Activated CD8-positive, alpha-beta memory T cell treated with anti-CD3 and anti-CD28 coated beads, Interleukin-2, amount 50 U/mL, for 4 hours (primary cell): ENCODE measurements at places on chromosomes 6 and 20.

DNA sequence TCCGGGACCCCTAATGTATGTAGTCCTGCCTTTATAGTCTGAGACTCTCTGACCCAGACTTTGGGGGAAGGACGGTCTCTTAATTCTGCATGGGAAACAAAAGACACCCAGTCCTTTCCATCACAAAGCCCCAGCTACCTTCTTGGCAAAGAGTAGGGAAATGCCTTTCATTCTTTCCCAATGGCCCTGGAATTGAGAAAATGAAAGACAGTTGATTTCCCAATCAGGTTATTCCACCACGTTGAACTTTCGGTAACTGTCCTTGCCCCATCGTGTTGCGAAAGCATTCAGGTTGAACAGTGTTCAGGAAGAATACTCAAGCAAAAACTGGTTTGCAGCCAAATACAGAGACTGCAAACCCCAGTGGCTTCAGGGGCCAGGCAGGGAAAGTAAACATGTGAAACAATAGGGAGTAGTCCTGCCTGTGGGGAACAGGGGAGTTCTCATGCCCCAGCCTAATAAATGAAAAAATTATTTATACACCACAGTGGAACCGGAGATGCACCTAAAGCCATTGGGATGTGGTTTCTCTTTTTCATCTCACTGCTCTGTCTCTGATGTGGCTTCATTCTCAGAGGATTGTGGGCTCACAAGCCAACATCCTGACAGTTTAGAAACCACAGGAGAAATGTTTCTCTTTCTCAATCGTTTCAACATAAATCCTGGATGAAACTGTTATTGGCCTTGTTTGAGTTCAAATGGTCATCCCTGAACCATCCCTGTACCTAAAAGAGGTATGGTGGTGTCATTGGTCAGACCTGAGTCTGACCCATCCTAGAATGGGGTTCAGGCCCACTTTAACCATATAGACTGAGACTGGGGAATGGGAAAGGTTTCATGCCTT is 44.2 kb upstream of the SLC9A8 start:
- DNase-seq = no peak

- DNase-seq = no peak
Measured at GRCh38 chr6:169785566-169785965, 34.1 kb downstream of the ERMARD start.

GRCh38 chr20:8414586-8415274 is 282.7 kb downstream of the PLCB1 start:
- no peak for DNase-seq

GRCh38 chr6:2900221-2900807 is 2.8 kb downstream of the SERPINB9 start:
- no peak for DNase-seq

DNA sequence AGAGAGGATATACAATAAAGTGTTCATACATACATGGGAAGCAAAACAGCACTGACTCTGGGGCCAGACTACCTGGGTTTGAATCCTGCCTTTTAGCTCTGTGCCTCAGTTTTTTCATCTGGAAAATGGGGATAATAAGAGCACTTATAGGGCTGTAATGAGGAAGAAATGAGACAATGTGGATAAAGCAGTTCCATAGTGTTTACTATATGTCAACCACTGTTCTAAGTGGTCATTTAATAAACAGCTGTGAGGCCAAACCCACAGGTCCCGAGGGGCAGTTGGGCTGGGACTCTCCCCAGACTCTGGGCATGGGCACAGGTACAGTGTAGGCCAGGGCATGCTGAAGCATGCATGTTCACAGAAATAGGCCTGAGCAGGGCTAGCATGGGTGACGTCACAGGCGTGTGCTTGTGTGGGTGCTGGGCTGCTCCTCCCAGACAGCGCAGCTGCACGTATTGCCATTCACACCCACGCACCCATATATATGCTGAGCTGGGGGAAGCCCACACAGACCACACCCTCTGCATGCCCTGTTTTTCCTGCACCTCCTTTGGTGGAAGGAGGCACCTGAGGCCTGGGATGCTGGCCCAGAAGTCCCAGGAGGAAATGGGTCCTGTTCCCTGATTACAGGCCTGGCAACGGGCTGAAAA is 3.5 kb upstream of the PLCG1 start:
- DNase-seq = peak; percentile 53

- no peak for DNase-seq
Measured at GRCh38 chr6:29705389-29706231, 17.6 kb upstream of the HLA-F start.

GRCh38 chr6:35496841-35497570 is at the start of gene TEAD3:
Gene TEAD3 (minus strand): TSS chr6:35497079.
- DNase-seq = peak; percentile 56

GRCh38 chr6:39908838-39909583 is 25.3 kb downstream of the MOCS1 start:
- DNase-seq = no peak

DNA sequence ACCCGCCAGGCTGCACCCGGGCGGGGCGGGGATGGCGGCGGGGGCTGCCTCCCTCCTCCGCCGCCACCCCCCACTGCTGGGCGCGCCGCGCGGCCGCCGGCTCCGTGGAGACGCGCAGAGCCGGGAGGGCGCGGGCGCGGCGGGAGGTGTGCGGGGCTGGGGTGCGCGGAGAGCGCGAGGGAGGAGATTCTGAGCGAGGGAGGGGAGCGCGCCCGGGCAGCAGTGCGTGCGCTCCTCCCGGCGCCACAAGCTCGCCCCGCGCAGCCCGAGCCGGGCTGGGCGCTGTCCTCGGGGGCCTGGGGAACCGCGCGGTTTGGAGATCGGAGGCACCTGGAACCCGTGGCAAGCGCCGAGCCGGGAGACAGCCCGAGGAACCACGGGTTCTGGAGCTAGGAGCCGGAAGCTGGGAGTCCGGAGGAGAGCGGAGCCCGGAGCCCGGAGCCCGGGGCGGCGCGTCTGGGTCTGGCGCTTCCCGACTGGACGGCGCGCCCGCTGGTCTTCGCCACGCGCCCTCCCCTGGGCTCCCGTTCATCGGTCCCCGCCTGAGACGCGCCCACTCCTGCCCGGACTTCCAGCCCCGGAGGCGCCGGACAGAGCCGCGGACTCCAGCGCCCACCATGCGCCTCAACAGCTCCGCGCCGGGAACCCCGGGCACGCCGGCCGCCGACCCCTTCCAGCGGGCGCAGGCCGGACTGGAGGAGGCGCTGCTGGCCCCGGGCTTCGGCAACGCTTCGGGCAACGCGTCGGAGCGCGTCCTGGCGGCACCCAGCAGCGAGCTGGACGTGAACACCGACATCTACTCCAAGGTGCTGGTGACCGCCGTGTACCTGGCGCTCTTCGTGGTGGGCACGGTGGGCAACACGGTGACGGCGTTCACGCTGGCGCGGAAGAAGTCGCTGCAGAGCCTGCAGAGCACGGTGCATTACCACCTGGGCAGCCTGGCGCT is at the start of gene NTSR1:
Gene NTSR1 (plus strand): TSS at position 246 of the 946 bp plus-strand sequence. CDS start 372 bp downstream, at position 618.
- DNase-seq = no peak

- no peak for DNase-seq
Measured at GRCh38 chr20:43681468-43681942, 14.6 kb downstream of the MYBL2 start.

GRCh38 chr20:41344477-41344876 is 3.9 kb downstream of the LPIN3 start:
- no peak for DNase-seq

- no peak for DNase-seq
Measured at GRCh38 chr6:44663860-44664634, 276.5 kb downstream of the CDC5L start.

- no peak for DNase-seq
Measured at GRCh38 chr6:150420428-150420827, 51.6 kb downstream of the IYD start.

- no peak for DNase-seq
Measured at GRCh38 chr6:15073883-15074465, 171.9 kb upstream of the JARID2 start.

GRCh38 chr6:868201-868600 is 175.3 kb upstream of the EXOC2 start:
- no peak for DNase-seq

GRCh38 chr6:43972179-43972912 is 154.9 kb downstream of the MRPL14 start:
- DNase-seq = no peak

DNA sequence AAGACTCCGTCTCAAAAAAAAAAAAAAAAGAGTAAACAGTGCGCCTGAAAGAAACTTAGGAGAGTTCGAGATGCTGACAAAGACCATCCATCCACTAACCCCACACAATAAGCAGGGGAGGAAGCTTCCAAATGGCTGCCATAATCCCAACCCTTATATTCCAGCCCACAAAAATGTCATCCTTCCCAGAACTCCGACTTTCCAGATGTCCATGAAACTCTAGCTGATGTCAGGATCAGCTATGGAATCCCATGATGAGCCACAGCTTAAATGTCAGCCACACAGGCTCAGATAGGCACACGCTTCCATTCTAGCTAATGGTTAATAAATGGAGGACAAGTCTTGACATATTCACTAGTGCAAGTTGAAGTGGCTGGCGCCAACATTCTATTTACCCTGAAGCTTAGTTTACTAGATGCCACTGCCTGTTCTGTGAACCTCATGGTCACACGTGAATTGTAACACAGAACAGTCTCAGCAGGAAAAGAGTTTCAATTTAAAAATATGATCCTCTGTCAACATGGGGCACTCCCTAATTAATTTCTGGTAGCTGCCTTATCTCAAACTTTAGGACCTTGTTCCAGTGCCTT is 75.5 kb downstream of the FOXF2 start:
- DNase-seq = no peak

DNA sequence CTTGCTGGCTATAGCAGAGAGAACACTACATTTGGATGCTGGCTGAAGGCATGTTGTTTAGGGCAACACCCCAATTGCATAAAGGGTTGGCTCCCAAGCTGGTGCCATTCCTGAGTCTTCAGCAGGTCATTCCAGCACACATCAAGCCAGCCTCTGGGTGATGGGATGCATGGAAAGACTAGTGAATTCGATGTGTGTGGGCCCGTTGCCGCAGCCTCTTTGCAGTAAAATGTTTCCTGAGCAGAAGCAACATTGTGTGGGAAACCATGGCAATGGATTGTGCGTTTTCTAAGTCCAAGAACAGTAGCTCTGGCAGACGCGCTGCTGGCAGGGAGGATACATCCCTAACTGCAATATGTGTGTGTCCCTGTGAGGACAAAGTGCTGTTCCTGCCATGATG is 142.4 kb upstream of the SLC24A3 start:
- DNase-seq = no peak

DNA sequence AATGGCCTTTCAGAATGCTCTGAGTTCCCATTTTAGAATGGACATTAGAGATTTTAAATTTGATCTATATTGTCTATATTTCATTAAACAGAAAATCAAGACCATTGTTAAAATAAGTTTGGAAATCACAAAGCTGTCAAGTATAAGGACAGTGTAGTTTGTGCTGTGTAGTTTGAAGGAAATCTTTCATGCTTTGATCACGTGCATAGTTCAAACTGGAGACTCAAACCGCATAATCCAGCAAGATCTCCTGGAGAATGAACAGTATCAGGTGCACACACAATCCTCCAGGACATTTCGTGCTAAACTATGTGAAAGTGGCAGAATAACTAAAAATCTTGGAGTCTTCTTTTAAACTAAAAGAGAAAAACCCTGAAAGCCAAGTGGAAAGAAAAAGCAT is 60.8 kb upstream of the TBXT start:
- no peak for DNase-seq

DNA sequence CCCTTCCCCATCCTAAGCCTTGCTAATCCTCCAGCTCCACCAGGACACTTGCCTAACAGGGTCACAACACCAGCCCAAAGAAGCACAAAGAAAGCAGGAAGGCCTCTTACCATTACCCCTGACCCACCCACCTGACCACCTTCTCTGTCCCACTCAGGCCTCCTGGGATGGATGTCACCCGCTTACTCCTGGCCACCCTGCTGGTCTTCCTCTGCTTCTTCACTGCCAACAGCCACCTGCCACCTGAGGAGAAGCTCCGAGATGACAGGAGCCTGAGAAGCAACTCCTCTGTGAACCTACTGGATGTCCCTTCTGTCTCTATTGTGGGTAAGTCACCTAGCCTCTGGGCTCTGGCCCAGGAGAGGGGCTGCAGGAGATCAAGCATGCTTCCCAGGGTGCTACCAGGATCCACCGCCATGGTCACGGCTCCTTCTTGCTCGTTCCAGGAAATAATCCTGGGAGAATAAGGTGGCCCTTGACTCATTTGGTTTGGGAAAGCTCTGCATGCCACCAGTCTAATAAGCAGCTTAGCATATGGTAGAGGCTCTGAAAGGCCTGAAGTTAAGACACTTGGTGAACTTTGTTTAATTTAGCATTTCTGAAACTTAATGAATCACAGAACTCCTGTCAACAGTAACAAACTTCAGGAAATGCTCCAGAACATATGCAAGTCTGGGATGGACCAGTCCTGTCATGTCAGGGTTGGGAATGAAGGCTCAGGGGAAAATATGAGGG is 19.2 kb downstream of the ASIP start:
- no peak for DNase-seq

DNA sequence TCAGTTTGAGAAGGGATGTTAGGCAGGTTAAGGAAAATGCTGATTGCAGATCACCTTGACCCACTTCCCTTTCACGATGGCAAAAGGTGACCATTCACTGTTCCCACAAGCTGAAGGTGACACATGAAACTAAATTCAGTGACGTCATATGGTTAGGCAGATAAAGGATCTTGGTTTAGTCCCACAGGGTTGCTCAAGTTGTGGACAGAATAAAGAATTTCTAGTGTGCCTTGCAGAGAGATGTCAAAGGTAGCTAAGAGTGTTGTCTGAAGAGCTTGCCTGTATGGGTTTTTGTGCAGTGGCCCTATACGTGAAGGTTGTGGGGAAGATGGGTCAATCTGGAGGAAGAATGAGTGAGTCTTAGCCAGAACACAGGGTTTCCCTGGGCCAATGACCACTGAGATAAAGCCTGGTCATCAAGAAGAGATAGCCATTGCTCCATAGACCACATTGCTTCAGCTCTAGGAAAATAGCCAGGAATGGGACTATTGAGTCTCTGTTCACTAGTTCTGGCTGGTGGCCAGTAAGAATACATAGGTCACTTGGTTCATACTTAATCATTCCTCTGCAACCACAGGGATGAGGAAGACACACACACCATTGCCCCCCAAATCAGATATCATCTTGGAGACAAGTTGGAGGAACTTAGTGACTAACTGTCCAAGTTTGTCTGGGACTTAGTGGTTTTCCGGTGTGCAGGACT is 148.5 kb upstream of the ATXN1 start:
- no peak for DNase-seq

GRCh38 chr20:23363257-23363649 is 1.3 kb downstream of the GZF1 start:
- DNase-seq = no peak

GRCh38 chr6:111980971-111981840 is 72.7 kb upstream of the CCN6 start:
- DNase-seq = no peak

DNA sequence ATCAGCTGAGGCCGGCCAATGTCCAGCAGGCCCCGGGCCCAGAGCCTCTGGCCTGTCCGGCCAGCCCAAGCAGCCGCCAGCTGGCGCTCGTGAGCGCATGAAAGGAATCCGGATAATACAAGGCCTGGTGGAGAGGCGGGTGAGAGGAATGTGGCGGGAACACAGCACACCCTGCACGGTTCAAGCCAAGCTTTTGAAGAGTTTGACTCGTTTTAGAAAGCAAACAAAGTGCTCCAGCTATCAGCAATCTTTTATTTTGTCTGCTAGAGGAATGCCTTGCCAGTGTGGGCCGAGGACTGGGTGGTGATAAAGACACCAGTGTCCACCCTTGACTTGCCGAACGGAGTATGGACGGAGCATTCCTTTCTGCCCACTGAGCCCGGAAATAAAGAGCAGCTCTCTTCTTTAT is 9.3 kb upstream of the NEDD9 start:
- DNase-seq = no peak
